Liver (tissue), 10 donors: ENCODE measurements at places on chromosomes 2 and 18. TPM values are rescaled to one million over a fixed set of nuclear protein-coding genes. Genes with fewer than 3 reads are reported as not detected.
A peak's percentile ranks its signal among the peaks of the same experiment; 100 is the strongest.

DNA sequence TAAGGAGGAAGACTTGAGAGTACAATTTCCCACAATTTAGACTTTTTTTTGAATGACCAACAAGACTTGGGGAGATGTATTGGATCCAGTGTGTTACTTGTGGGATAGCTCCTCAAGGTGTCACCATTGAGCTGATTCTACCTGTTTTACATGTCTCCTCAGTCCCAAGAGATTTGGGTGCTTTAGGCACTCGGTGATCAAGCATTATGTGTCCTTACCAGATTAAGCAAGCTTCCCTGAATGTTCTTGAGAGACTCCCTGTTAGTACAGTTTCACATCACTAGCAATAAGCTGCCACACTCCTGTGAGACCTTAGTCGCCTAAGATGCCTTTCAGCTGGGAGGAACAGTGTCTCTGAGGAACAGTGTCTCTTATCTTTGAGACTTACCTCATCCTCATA lies 384.3 kb upstream of the SYT4 start:
- DNase-seq = no peak
- no peaks in the 10 kb centered on the region for H3K36me3 ChIP-seq
- no peak overlapping the region for H3K27ac ChIP-seq
- H3K4me1 ChIP-seq = no peaks in the 10 kb centered on the region
- peaks cover 3% of the 10 kb centered on the region for H3K27me3 ChIP-seq
- no peak overlapping the region for H3K4me3 ChIP-seq

DNA sequence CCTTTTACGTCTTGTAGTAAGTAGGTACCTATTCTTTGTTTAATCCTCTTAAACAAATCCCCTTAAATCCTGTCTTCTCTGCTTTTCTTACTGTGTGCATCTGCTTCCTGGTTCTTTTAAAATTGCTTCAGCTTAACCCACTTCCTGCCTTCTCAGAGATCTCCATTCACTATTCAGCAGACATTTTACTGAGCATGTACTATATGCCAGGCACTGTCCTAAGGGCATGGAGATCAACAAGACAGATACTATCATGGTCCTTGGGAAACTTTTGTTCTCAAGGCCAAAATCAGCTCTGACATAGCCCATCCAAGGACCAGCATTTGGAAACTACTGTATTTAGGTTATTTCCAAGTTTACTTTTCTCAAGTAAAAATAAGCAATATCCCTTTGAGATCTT lies 227.5 kb downstream of the TPGS2 start:
- H3K4me1 ChIP-seq = no peaks in the 10 kb centered on the region
- no peak overlapping the region for H3K4me3 ChIP-seq
- H3K27ac ChIP-seq = no peak overlapping the region
- no peak for DNase-seq
- no peaks in the 10 kb centered on the region for H3K27me3 ChIP-seq

- peak overlapping the region; percentile 58 for H3K4me3 ChIP-seq
- no peaks in the 10 kb centered on the region for H3K27me3 ChIP-seq
- H3K4me1 ChIP-seq = peaks cover 62% of the 10 kb centered on the region
- peak overlapping the region; percentile 85 for H3K27ac ChIP-seq
- DNase-seq = no peak
- peaks cover 10% of the 10 kb centered on the region for H3K36me3 ChIP-seq
Measured at GRCh38 chr2:43841949-43842865, 3.4 kb downstream of the ABCG8 start.

GRCh38 chr2:1635823-1636222 lies 108.5 kb downstream of the PXDN start:
- no peak overlapping the region for H3K4me3 ChIP-seq
- H3K4me1 ChIP-seq = no peaks in the 10 kb centered on the region
- H3K36me3 ChIP-seq = no peaks in the 10 kb centered on the region
- DNase-seq = no peak

DNA sequence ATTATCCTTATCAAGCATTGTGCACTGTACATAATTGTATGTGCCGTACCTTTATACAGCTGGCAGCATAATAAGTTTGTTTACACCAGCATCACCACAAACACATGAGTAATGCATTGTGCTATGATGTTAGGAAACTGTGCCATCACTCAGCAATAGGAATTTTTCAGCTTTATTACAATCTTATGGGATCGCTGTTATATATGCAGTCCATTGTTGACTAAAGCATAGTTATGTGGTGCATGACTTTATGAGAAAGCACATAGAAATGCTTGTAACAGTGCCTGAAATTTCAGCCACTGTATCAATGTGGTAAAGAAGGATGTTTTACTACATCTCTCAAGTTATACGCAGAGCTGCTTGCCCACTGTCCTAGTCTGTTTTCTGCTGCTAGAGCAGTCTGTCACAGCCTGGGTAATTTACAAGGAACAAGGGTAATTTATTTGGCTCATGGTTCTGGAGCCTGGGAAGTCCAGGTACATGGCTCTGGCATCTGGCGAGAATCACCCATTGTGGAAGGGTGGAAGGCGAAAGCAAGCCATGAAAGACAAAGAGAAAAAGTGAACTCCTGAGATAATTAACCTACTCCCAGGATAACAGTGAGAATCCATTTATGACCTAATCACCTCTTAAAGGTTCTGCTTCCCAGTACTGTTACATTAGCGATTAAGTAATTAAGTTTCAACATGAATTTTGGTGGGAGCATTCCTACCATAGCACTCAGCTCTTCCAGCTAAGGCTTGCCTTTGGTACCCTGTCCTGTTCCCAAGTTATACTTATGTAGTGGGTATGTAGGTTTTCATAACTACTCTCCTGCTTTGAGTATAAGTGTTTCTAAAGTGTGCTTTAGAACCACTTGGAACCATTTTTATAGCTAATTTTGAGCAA lies 4.6 kb downstream of the MAP3K20 start:
- peaks cover 3% of the 10 kb centered on the region for H3K36me3 ChIP-seq
- no peak overlapping the region for H3K27ac ChIP-seq
- peaks cover 10% of the 10 kb centered on the region for H3K4me1 ChIP-seq
- no peaks in the 10 kb centered on the region for H3K27me3 ChIP-seq

GRCh38 chr2:63992061-63992685 lies 27.1 kb downstream of the VPS54 start:
- no peak for DNase-seq
- H3K4me1 ChIP-seq = peaks cover 5% of the 10 kb centered on the region
- H3K27me3 ChIP-seq = no peaks in the 10 kb centered on the region
- no peak overlapping the region for H3K4me3 ChIP-seq

GRCh38 chr2:217909156-217909820 lies 93.5 kb downstream of the TNS1 start:
- H3K27me3 ChIP-seq = no peaks in the 10 kb centered on the region
- no peak overlapping the region for H3K4me3 ChIP-seq
- H3K36me3 ChIP-seq = no peaks in the 10 kb centered on the region
- peaks cover 73% of the 10 kb centered on the region for H3K4me1 ChIP-seq

- no peaks in the 10 kb centered on the region for H3K36me3 ChIP-seq
- no peaks in the 10 kb centered on the region for H3K27me3 ChIP-seq
- no peaks in the 10 kb centered on the region for H3K4me1 ChIP-seq
Measured at GRCh38 chr2:191878548-191879279, 31.8 kb upstream of the CAVIN2 start.

- H3K4me1 ChIP-seq = peaks cover 75% of the 10 kb centered on the region
- no peaks in the 10 kb centered on the region for H3K27me3 ChIP-seq
- no peak overlapping the region for H3K4me3 ChIP-seq
- H3K36me3 ChIP-seq = no peaks in the 10 kb centered on the region
Measured at GRCh38 chr2:208250388-208250787, 4.5 kb downstream of the IDH1 start.

DNA sequence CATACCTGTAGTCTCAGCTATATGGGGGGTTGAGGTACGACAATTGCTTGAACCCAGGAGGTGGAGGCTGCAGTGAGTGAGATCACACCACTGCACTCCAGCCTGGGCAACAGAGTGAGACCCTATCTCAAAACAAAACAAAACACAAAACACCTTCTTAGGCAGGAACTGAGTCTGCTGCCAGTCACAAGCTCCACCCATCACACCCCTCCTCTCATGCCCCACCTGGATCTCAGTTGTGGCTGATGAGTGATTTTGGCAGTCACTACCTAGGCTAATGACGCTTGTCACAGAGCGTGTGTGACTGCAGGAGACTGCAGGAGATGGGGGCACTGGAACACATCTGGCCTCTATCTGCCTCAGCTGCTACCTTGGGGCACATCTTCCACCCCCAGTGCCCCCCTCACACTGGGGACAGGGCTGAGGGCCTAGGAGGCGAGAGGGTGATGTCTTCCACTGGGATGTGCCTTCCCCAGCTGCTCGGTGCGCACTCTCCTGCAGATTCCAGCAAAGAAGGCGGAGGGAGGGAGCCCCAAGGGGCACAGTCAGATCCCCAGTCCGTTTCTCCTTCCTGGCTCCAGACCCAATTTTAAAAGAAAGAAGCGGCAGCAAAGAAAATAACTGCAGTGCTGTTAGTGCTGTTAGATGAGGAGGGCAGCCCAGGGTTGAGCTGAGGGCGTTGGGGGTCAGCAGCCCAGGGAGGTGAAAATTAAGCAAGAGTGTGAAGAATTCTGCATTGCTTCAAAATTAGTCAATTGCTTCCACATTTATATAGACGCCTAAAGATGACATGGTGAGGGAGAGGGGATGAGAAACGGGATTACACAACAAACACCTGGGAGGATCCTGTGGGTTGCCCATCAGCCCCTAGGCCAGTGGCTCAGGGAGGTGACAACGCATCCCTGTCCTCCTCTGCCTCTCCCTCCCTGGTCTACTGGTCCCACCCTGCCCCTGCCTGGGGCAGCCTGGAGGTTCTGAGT lies 143.6 kb upstream of the HAAO start:
- no peak overlapping the region for H3K27ac ChIP-seq
- H3K4me3 ChIP-seq = no peak overlapping the region
- H3K36me3 ChIP-seq = no peaks in the 10 kb centered on the region
- H3K4me1 ChIP-seq = no peaks in the 10 kb centered on the region

- no peaks in the 10 kb centered on the region for H3K27me3 ChIP-seq
- no peaks in the 10 kb centered on the region for H3K36me3 ChIP-seq
- H3K4me3 ChIP-seq = no peak overlapping the region
- peaks cover 17% of the 10 kb centered on the region for H3K4me1 ChIP-seq
Measured at GRCh38 chr2:158046121-158046880, 55.4 kb upstream of the UPP2 start.

GRCh38 chr2:203660465-203660864 lies 46.0 kb upstream of the CD28 start:
- H3K27ac ChIP-seq = no peak overlapping the region
- no peak for DNase-seq
- peaks cover 2% of the 10 kb centered on the region for H3K4me1 ChIP-seq
- H3K36me3 ChIP-seq = no peaks in the 10 kb centered on the region
- H3K27me3 ChIP-seq = no peaks in the 10 kb centered on the region

DNA sequence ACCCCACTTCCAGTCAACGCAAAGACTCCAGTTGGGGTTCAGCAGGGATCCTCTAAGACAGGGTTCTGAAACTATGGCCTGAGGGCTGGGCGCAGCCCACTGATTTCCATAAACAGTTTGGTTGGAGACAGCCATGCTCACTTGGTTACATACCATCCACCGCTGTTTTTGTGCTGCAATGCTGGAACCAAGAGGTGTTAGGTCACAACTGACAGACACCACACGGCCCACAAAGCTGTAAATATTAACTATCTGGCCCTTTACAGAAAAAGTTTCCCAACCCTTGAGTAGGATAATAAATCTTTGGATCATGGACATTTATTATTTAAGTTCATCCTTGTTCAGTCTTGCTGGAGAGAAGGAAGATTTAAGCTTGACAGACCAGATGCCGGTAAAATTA lies 8.4 kb upstream of the CD226 start:
- H3K27ac ChIP-seq = no peak overlapping the region
- H3K36me3 ChIP-seq = no peaks in the 10 kb centered on the region
- DNase-seq = no peak
- H3K4me3 ChIP-seq = no peak overlapping the region
- H3K4me1 ChIP-seq = no peaks in the 10 kb centered on the region

GRCh38 chr2:113685471-113685870 lies 58.4 kb downstream of the RABL2A start:
- H3K36me3 ChIP-seq = no peaks in the 10 kb centered on the region
- H3K4me1 ChIP-seq = no peaks in the 10 kb centered on the region
- no peak for DNase-seq
- H3K27me3 ChIP-seq = no peaks in the 10 kb centered on the region
- no peak overlapping the region for H3K27ac ChIP-seq
- H3K4me3 ChIP-seq = no peak overlapping the region

DNA sequence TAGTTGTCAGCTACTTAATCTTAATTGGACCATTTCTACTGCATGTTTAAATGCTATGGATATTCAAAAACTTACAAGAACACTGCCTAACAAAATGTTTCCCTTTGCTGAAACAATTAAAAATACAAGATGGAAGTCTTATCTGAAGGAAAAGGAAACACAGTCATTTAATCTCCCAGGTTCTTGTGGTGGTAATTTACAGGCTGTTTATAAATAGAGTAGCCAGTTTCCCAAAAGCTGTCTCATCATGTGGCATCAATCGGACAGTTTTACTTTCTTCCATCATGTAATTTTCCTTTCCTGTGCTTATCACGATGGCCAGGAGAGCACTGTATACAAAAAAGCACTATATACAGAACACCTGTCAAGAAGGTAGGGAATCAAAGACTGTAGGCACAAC lies 368.1 kb downstream of the ZEB2 start:
- H3K36me3 ChIP-seq = no peaks in the 10 kb centered on the region
- H3K27me3 ChIP-seq = no peaks in the 10 kb centered on the region
- H3K27ac ChIP-seq = no peak overlapping the region
- H3K4me1 ChIP-seq = peaks cover 2% of the 10 kb centered on the region
- DNase-seq = no peak
- no peak overlapping the region for H3K4me3 ChIP-seq

Gene LRATD1
- 3.4 TPM for total RNA-seq

Gene AMER3
- total RNA-seq = not detected

Gene TET3
- total RNA-seq = 5.0 TPM

Gene PLA2R1
- total RNA-seq = 0.70 TPM

Gene DHRS9
- total RNA-seq = 0.67 TPM
